ENCODE measurements at places on chromosomes 2 and 18.

DNA sequence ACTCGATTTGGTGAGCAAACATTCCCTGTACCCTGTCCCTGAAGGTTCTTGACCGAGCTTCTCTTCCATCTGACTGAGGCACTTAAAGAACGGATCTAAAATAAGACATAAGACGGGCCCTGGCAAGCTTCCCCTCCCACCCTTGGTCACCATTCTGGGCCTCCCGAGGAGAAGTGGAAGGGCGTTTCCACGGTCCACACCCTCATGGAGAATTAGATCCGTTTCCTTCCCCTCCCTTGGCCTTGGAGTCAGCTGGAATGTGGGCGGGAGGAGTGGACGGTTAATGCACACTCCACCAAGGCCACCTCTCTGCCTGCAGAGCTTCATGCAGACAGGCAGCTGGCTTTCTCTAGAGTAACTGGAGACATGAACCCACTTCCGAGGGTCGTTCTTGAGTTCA is 257.3 kb upstream of the APCDD1 start:
- no peak for DNase-seq

- DNase-seq = no peak
Observed at GRCh38 chr2:69535817-69536241, 98.6 kb upstream of the NFU1 start.

- DNase-seq = no peak
Observed at GRCh38 chr2:20579866-20580265, 71.0 kb downstream of the HS1BP3 start.

GRCh38 chr2:203583701-203584100 is 48.6 kb upstream of the RAPH1 start:
- no peak for DNase-seq

GRCh38 chr2:159851941-159852340 is 53.9 kb upstream of the CD302 start:
- DNase-seq = no peak

DNA sequence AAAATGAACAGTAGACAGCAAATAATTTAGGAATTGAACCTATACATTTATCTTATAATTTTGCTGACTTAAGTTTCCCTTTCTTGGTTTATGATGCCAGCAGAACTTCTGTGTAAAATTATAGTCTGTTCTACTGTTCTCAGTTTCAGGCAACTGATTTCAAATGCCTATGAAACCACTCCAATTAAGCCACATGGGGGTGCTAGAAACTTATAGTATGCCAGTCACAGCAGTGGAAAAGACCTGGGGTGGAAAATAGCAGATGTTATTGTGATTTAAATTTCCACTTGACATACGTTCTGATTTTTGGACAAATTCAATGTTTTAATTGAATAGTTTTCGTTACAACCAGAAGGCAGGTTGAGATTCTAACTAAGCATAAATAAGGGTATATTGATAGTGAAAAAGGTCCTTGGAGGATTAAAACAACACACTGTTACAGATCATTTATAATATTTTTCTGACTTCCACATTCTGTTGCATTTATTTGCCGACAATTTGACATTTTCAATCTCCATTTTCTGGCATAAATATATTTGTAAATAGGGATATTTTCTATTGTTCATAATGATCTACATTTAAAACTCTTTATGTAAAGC is 61.4 kb downstream of the CPS1 start:
- no peak for DNase-seq

DNA sequence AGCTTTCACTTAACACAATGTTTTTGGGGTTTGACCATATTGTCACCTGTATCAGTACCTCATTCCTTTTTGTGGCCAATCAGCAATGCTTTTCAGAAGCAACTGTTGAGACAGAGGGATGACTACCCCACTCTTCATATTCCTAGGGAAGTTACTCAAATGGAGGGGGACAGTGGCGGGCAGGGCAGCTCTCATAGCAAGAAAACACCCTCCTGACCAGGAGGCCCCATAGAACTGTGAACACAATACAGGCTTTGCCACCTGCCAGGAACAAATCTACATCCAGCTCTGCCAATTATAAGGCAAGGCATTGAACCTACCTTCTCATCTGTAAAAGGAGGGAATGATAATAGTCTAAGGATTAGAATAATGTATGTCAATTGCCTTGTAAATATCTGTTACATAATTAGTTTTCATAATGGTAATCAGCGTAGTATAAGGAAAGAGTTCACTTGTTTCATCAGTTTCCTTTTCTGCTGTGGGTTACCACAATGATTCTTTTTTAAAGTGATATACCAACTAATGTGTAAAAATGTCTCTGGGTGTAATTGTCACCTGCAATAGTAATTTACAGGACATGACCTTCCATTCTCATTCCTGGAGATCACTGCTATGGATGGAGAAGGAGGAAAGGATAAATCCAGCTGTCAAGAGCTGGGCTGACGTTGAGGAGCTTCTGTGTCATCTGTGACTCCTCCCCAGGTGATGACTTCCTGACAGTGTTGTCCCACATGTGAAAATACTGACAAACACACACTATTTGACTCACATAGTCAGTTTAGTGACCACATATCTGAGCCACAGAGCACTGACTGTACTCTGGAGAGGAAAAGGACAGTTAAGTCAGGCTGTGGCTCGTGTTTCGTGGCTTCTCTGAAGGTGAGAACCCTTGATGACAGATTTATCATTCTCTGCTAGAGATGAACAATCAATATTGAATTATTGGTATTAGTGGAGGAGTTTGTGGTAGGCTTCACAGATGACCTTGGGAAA is 13.5 kb downstream of the ALPK2 start:
- DNase-seq = no peak

DNA sequence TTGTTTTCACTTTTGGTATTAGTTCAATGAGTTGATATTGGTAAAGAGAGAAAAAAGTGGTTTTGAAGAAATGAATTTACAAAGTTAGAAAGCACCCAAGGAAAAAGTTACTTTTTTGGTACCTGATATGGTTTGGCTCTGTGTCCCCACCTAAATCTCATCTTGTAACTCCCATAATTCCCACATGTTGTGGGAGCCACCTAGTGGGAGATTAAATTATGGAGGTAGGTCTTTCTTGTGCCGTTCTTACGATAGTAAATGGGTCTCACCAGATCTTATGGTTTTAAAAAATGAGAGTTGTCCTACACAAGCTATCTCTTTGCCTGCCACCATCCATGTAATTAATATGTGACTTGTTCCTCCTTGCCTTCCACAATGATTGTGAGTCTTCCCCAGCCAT is 965.6 kb upstream of the NRXN1 start:
- no peak for DNase-seq

DNA sequence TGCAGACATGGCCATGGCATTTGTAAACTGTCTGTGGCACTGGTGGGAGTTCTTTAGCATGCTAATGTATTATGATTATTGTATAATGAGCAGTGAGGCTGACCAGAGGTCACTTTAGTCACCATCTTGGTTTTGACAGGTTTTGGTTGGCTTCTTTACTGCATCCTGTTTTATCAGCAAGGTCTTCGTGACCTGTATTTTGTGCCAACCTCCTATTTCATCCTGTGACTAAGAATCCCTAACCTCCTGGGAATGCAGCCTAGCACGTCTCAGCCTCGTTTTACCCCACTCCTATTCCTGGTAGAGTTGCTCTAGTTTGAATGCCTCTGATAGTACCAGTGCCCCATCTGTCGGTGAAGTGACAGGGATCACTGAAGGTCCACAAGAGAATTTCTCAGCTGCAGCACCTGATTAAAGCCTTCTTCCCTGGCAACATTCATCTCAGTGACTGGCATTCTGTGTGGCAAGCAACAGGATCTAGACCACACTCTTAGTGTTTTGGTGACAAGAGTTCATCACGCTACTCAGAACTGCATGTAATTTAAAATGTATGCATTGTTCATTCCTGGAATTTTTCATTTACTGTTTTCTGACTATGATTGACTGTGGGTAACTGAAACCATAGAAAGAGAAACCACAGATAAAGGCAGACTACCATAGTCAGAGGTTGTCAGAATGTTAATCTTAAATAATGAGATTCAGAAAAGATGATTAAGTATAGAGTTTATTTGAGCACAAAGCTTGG is 43.0 kb upstream of the GPR39 start:
- DNase-seq = no peak

DNA sequence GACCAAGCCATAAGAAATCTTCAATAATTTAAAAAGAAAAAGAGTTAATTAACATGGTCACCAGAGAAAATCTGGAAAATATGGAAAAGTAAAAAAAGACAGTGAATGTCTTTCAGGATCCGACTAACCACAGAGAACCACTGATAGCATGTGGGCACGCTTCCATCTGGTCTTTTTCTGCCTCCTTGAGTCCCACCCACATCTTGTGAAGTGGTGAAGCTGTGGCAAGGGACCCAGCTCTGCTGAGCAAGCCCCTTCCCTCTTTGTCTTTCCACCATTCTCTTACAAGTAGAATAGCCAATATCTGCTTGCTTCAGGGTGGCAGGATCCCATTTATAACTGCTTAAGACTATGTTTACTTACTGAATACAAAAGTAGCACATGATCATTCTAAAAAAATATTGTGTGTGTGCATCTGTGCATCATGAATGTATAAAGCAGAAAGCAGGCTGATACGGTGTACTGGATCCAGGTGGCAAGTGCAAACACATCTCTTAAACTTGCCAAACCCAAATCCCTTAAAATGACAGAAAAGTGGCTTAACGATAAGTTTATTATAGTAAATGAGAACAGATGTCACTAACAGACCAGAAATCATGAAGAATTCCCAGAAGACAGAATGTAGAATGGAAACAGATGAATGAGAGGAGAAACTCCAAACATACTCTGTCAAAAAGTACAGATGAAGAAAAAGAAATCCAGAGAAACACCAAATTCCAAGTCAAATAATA is 52.3 kb downstream of the FOXI3 start:
- no peak for DNase-seq

DNA sequence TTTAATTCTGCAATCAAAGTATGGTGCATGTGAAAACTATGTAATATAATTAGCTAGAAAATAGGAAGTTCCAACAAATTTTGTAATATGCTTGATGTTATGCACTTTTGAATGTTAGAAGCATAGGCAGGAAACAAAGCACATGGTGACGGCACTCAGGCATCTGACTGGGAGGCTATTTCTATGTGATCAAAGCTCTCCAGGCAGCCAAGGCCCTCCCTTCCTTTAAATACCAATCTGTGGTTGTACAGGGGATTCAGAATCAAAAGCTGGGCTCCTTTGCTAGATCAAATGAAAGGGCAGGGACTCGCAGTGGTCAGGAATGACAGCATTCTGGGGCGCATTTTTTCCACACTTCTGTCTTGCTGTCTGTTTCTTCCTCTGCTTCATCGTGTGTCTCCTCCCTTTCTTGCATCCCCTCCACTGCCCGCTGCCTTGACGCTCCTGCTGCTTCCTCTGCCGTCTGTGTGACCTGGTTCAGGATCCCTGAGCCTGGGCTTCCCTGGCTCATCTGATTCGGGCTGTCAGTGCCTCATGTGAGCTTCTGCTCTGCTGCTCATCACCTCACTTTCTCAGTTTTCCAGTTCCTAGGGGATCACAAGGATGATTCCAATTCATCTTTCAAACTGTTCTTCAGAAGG is 30.9 kb downstream of the TMEM182 start:
- no peak for DNase-seq

GRCh38 chr2:133765658-133766057 is 197.4 kb upstream of the NCKAP5 start:
- DNase-seq = no peak

- DNase-seq = no peak
Observed at GRCh38 chr18:12911025-12911928, 27.2 kb upstream of the PTPN2 start.

- DNase-seq = no peak
Observed at GRCh38 chr2:42567364-42567763, 1.1 kb upstream of the MTA3 start.

- no peak for DNase-seq
Observed at GRCh38 chr2:39215545-39215944, 28.2 kb downstream of the CDKL4 start.

DNA sequence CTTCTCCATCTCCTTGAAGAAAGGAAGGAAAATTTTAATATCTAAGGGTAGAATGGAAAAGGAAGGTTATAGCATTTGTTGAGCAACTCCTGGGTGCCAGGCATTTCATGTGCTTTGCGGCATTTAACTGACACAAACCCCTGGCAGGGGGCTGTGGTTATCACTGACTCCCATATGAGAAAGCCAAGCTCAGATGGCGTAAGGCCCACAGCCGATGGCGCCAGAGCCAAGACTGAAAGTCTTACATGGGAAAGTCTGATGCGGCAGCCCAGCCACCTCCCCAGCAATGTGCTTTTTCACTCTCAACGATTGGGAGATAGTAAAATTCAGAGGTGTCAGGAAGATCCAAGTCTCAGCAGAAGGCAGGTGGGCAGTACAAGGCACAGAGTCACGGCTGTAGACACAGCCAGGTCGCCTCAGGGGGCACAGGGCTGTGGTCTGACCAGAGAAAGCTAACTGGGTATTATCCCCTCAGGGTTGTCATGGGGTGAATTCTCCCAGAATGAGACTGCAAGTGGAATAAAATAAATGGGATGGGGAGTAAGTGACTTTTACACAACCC is 324.2 kb upstream of the NCKAP5 start:
- no peak for DNase-seq

GRCh38 chr2:135882415-135882814 is 6.2 kb upstream of the MCM6 start:
- no peak for DNase-seq

DNA sequence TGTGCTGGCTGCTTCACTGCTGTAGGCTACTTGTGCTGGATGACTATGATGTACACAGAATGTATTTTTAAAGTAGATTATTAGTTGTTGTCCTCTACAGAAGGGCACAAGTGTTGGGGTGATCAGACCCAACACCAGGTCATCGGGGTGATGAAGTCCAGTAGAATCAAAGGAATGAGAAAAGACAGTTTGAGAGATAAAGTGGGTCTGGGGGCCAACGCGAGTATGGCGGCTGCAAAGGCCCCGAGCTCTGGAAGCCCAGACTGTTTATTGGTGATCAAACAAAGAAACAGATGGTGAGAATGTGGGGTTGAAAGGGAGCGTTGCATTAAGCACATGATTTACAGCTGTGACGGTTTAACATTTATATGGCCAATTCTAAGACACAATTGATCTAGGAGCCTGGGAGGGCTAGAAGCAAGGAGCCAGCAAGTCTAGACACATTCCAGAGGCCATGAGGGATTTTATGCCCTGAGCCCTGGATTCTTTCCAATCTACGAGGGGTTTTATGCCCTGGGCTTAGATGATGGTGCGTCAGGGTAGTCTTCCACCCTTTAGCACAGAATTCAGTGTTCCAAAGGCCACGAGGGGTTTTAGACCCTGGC is 153.5 kb downstream of the AGPS start:
- DNase-seq = no peak

- no peak for DNase-seq
Observed at GRCh38 chr2:8438996-8439395, 242.9 kb upstream of the ID2 start.

DNA sequence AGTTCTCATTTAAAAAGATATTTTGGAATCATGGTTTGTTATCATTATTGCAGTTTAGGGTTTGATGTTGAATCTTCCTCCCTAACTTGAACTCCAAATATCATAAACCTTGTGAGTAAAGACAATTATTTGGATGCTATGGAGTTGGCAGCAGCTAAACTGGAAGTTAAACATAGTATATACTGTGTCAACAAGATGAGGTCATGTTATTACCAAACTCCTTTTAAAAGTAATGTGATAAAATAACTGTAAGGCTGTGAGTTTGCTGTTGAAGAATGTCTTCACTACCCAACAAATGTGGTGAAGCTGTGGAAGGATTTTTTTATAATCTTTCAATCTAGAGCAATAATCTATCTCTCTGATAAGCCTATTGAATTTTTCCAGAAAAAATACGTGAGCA is 16.0 kb downstream of the DNAH6 start:
- no peak for DNase-seq

GRCh38 chr18:10519366-10519765 is 6.5 kb upstream of the NAPG start:
- DNase-seq = no peak

GRCh38 chr2:197558393-197558792 is 42.5 kb downstream of the MOB4 start:
- no peak for DNase-seq

GRCh38 chr2:108370080-108370479 is 7.7 kb upstream of the SULT1C4 start:
- DNase-seq = no peak

Data from head of caudate nucleus (tissue), 42 donors.